ENCODE measurements at places on chromosomes 12 and 14. TPM values are rescaled to one million over a fixed set of nuclear protein-coding genes. Genes with fewer than 3 reads are reported as not detected.

CCDC175 gene
- total RNA-seq = not detected

MLXIP gene
- total RNA-seq = 15.7 TPM

ERBB3 gene
- total RNA-seq = under 0.01 TPM

DNA sequence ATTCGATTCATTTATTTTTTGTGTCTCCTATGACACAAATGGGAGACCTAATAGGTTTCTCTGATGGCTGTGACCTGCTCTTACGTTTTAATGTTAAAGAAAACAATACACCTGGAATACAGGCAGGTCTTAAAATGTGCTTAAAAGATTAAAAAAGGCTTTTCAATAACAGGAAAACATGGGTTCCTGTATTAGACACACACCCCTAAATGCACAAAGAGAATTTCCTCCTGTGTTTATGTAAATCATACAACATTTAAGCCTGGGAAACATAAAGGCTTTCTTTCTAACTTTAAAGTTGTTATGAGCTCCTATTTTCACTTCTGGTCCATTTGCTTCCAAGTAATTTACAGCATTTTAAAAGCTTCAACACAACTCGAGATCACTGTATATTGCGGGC is 191.3 kb downstream of the STXBP6 start:
- no peak for DNase-seq

- no peak for DNase-seq
Measured at GRCh38 chr12:83113945-83114344, 427.2 kb downstream of the TMTC2 start.

DNA sequence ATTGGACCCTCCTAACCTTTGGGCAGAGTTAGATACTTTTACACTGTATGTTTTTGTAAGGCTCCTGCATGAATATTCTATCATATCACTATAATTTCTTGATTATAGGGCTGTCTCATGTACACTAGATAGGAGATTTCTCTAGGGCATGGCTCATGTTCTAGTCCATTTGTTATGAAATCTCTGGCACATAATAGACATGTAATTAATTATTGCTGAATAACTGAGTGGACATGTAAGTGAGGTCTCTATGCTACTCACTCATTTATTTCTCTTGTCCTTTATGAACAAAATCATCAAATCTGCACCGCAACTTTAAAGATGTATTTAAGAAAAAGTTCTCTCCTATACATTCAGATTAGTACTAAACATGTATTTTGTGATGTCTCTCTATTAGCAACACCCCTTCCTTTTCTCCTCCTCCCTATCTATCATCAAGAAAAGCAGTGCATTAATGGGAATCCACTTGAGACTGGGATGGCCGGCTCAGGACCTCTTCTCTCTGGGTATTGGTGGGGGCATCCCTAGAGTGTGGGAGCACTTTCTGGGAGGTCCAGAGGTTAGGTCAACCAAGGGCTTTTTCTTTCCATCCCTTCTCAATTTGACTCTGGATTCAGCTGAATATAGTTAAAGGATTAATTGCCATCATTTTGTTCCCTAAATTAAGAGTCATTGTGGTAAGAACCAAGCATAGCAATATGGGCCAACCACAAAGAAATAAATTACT is 168.0 kb upstream of the HMGA2 start:
- DNase-seq = peak; percentile 30

- peak; percentile 28 for DNase-seq
Measured at GRCh38 chr12:106583242-106584103, 669 bp downstream of the RFX4 start.

DNA sequence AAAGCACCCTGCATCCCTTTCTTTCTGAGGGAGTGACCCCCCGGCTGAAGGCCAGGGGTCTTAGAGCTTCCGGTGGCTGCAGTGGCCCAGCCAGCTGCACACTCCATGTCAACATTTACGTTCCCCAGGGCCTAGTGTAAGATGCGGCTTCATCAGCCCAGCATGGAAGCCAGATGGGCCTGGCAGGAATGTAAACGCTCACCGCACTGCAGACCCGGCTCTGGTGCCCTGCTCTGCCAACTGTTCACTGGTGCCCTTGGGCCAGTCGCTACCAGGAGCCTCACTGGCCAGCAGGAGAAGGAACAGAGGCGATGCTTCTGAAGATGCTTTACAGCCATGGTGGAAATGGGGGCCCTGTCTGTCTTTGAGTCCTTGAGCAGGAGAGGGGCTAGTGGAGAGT is 8.6 kb upstream of the TMEM119 start:
- DNase-seq = no peak

- no peak for DNase-seq
Measured at GRCh38 chr12:99024191-99024590, 379.1 kb downstream of the APAF1 start.

DNA sequence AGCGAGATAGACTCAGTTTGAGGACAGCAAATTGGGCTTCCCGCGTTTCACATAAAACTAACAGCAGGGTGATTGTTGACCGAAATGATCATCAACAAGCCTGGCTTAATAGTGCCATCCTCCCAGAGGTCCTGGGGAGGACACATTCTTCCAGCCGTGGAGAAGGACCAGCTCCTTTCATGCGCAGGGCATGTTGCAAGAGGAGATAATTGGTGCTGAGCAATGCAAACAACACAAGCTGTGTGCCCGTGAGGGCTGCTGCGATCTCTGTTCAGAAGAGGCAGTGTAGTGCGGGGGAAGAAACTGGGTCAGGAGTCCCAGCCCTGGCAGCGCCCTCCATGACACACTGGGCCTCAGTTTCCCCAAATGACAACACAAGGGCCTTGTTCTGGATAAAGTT is 54.3 kb downstream of the CCDC85C start:
- no peak for DNase-seq

GRCh38 chr12:92493816-92494215 is 209.0 kb upstream of the PLEKHG7 start:
- DNase-seq = no peak

- DNase-seq = no peak
Measured at GRCh38 chr14:100523843-100524169, 63.4 kb downstream of the BEGAIN start.

- DNase-seq = no peak
Measured at GRCh38 chr14:20680363-20680762, 4.0 kb upstream of the RNASE4 start.

DNA sequence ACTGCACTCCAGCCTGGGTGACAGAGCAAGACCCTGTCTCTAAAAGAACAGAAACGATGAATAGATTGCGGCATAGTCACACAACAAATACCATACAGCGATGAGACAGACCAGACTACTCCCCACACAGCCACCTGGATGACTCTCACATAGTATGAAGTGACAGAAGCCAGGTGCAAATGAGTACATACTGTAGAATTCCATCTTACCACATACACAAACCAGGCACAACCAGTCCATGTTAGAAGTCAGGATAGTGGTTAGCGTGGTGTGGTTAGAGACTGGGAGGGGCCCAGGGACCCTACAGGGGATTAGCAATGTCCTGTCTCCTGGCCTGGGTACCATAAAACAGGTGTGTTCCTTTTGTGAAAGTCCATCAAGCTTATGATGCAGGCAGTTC is 53.8 kb downstream of the FAM222A start:
- no peak for DNase-seq

GRCh38 chr12:76312315-76312714 is 35.9 kb downstream of the BBS10 start:
- DNase-seq = no peak
